ENCODE measurements at places on chromosomes 13 and 19. TPM values are rescaled to one million over a fixed set of nuclear protein-coding genes. Genes with fewer than 3 reads are reported as not detected.

DNA sequence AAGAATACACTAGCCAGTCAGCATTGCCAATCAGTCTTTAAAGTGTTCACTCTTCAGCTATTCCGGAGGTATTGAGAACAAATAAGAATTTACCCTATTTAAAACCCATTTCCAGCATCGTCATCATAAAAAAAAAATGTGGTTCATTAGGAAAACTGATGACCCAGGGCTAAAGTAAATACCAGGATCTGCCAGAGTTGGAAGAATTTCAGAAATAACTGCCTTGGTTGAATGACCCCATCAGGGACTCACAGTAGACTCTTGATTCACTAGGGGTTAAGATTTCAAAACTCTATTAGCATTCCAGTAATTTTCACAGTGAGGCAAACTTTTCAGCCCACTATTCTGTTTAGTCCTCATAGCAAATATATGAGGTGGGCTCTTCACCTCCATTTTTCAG, 377.0 kb downstream of the ITGBL1 start:
- DNase-seq: no peak

DNA sequence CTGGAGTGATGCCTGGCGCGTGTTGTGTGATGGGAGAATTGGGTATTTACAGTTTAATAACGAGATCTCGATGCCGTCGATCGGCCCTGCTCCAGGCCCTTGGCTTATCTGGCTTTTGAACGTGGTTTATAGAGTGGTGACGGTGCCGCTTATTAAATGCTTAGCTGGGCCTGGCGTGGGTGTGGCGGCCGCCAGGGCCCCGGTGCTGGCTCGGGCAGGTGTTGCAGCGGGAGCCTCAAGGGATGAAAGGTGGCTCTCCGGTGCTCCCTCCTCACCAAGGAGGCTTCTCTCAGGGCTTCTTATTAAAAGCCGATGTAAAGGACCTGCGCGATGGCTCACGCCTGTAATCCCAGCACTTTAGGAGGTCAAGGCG, 173.8 kb downstream of the KDM4B start:
- DNase-seq: no peak

DNA sequence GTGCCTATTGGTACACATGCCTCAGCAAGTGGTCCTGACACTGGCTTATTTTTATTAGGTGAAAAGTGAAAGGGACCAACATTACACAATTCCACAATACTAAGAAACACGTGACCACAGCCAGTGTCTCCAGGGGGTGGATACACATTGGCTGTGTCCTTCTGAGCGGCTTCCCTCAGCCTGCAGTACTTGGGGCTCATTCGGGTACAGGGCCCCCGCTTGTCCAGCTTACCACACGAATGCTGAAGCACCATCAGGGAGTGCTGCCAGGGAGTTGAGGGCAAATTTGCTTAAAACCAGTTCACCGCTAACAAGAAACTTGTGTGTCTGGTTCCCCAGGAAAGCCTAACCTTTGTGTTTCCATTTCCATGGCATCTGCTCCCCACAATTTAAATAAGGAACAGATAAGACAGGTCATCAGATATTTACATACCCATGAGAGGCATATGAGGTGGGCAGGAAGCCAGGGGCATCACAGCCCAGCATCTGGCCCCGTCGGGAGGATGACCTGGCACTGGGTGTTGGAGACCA, 23.3 kb downstream of the PBX4 start:
- DNase-seq: peak; percentile 17

KIR2DL4 gene
- not detected for total RNA-seq

GRCh38 chr19:34662919-34663318, 14.0 kb downstream of the SCGB2B2 start:
- no peak for DNase-seq

- DNase-seq: no peak
Observed at GRCh38 chr13:42735010-42735409, 46.4 kb upstream of the FAM216B start.

- no peak for DNase-seq
Observed at GRCh38 chr13:20939662-20940061, 37.1 kb upstream of the XPO4 start.

- peak; percentile 26 for DNase-seq
Observed at GRCh38 chr19:40633207-40633606, 32.0 kb downstream of the LTBP4 start.

SLC46A3 gene
- 3.4 TPM for total RNA-seq

KCNC3 gene
- total RNA-seq: not detected

CGB8 gene
- not detected for total RNA-seq

DNA sequence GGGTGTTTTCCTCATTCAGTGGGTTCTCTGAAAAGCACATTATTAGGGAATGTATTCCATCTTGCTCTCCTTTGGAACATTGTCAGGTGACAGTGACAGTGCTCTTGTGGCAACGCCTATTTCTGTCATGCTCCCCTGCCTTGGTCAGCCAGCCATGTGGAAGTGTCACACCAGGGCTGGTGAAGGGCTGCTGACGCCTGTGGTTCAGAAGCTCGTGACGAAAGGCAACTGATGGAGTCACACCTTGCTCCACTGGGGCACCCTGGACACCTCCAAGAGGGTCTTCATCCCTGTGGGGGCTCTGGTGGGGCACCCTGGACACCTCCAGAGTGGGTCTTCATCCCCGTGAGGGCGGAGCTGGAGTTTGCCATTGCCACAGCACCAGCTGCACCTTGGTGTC, 68.9 kb upstream of the GPR183 start:
- DNase-seq: no peak

Measured in fibroblast of the aortic adventitia (primary cell).